ENCODE measurements at places on chromosomes 2 and 18. TPM values are rescaled to one million over a fixed set of nuclear protein-coding genes. Genes with fewer than 3 reads are reported as not detected.

The UGT1A8 gene
- total RNA-seq = not detected

The LYG1 gene
- 1.2 TPM for total RNA-seq

The RMC1 gene
- 55.2 TPM for total RNA-seq

The KRTCAP3 gene
- 7.4 TPM for total RNA-seq

The UGT1A10 gene
- total RNA-seq = not detected

The EPB41L5 gene
- total RNA-seq = 4.0 TPM

The PFN4 gene
- total RNA-seq = not detected

The IFIH1 gene
- 23.1 TPM for total RNA-seq

The IL36A gene
- total RNA-seq = not detected

The CACNB4 gene
- total RNA-seq = 0.13 TPM

The PAX3 gene
- total RNA-seq = not detected

The MAP3K19 gene
- total RNA-seq = not detected

The M1AP gene
- total RNA-seq = not detected

The NT5DC4 gene
- total RNA-seq = not detected

The ZNF638 gene
- total RNA-seq = 87.2 TPM

The DSC3 gene
- total RNA-seq = not detected

The GNLY gene
- total RNA-seq = 26.4 TPM

The LIMS3 gene
- total RNA-seq = 1.6 TPM

The VAMP5 gene
- 85.3 TPM for total RNA-seq

The IL1A gene
- 0.22 TPM for total RNA-seq

The ACTG2 gene
- not detected for total RNA-seq

The MSTN gene
- not detected for total RNA-seq

The RNU2-63P gene
- total RNA-seq = 13.3 TPM

The RAPGEF4 gene
- 0.43 TPM for total RNA-seq

The HOXD11 gene
- total RNA-seq = not detected

The NEMP2 gene
- total RNA-seq = 23.1 TPM

The RALB gene
- total RNA-seq = 60.4 TPM

The C1QL2 gene
- not detected for total RNA-seq

The SFXN5 gene
- 5.3 TPM for total RNA-seq

The GALNT14 gene
- not detected for total RNA-seq

The ABCG5 gene
- total RNA-seq = not detected

The PRKAG3 gene
- not detected for total RNA-seq

The ZNF892 gene
- 3.5 TPM for total RNA-seq

The UPP2 gene
- not detected for total RNA-seq

The CTIF gene
- total RNA-seq = 2.0 TPM

The ANKRD30BL gene
- total RNA-seq = not detected

The GAL3ST2 gene
- not detected for total RNA-seq

The ERBB4 gene
- not detected for total RNA-seq

The SLC5A7 gene
- not detected for total RNA-seq

The HOXD3 gene
- total RNA-seq = not detected

The CCDC102B gene
- total RNA-seq = 0.87 TPM

The FBXO48 gene
- total RNA-seq = 2.6 TPM

The MYO1B gene
- total RNA-seq = 3.0 TPM

The OSBPL1A gene
- 1.4 TPM for total RNA-seq

The NYAP2 gene
- total RNA-seq = not detected

The PPP1R1C gene
- total RNA-seq = not detected

The DNMT3A gene
- total RNA-seq = 85.0 TPM

The TRABD2A gene
- total RNA-seq = 101 TPM

The EFR3B gene
- not detected for total RNA-seq

The TUBA3E gene
- total RNA-seq = not detected

The DHRS9 gene
- total RNA-seq = not detected

The TBC1D8 gene
- total RNA-seq = 0.58 TPM

The CRIM1 gene
- total RNA-seq = 4.9 TPM

The MRPL53 gene
- 123 TPM for total RNA-seq
